ENCODE measurements at places on chromosomes 12 and 14. TPM values are rescaled to one million over a fixed set of nuclear protein-coding genes. Genes with fewer than 3 reads are reported as not detected.

The FRMD6 gene
- total RNA-seq: 795 TPM

The PPP4R4 gene
- total RNA-seq: 0.22 TPM

The FGF6 gene
- total RNA-seq: not detected

The C14orf132 gene
- total RNA-seq: 18.6 TPM

The PAX9 gene
- not detected for total RNA-seq

The IAPP gene
- total RNA-seq: not detected

The CRIP1 gene
- 1.8 TPM for total RNA-seq

The P3H3 gene
- total RNA-seq: 32.5 TPM

The IL31 gene
- not detected for total RNA-seq

The CDCA4 gene
- total RNA-seq: 27.5 TPM

The KCTD10 gene
- total RNA-seq: 97.0 TPM

The GPRC5D gene
- total RNA-seq: not detected

The PEBP1 gene
- total RNA-seq: 217 TPM

The APOF gene
- not detected for total RNA-seq

The TAS2R7 gene
- total RNA-seq: not detected

The NDRG2 gene
- 2.8 TPM for total RNA-seq

The IFI27 gene
- total RNA-seq: not detected

The CLEC2A gene
- not detected for total RNA-seq

The LMNTD1 gene
- 0.13 TPM for total RNA-seq
